ENCODE measurements at places on chromosomes 1 and 21.

GRCh38 chr1:202205523-202206190 is 12.1 kb downstream of the LGR6 start:
- no peak for DNase-seq

DNA sequence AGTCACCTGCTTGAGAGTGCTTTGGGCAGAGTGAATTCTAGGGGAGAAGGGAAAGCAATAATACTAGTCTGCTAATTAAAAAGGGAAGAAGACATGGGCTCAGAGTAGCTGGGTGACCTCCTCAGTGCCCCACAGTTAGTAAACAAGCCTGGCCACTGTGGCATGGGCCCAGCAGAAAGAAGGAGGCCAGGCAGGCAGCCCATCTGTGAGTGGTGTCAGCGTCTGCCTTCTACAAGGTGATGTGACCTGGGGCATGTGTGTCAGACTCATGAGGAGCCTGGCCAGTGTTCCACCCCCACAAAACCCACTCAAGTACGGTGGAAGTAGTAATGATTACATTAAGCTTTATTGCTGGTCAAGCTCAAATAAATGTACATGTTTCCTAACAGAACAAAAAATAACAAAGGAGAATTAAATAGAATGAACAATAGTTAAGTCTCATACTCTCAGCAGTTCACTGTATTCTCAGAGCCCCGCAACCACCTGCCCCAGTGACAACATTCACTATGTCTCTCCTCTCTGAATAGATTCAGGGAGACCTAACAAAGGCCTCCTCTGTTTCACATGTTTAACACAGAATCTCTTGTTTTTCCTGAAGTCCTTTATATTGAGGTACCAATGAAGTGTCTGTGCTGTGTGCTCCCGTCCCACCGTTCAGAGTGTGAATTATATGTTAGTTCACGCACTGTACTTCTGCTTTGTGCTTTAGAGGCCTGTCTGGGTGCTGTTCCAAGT is 32.5 kb downstream of the SLC22A15 start:
- no peak for DNase-seq

- no peak for DNase-seq
Observed at GRCh38 chr1:24111262-24111995, 506 bp downstream of the MYOM3 start.

DNA sequence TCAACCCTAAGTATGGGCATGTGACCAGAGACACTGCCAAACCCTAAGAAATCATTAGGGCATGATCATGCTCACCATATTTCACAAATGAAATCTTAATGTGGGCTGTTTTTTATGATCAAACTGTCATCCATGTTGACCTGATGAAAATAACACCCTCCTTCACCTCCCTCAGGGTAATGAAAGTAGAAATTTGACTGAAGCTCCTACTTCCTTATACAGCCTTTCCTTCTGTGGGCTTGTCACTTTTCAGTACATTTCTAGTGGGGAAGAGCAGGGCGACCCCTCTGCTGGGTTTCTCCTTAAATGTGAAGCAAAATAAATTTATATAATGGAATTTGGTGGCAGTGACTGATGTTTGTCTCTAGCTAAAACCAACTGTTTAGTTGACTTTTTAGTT is 25.9 kb downstream of the IVNS1ABP start:
- DNase-seq, result no peak

GRCh38 chr1:56095696-56096665 is 483.4 kb downstream of the PLPP3 start:
- DNase-seq, result no peak

DNA sequence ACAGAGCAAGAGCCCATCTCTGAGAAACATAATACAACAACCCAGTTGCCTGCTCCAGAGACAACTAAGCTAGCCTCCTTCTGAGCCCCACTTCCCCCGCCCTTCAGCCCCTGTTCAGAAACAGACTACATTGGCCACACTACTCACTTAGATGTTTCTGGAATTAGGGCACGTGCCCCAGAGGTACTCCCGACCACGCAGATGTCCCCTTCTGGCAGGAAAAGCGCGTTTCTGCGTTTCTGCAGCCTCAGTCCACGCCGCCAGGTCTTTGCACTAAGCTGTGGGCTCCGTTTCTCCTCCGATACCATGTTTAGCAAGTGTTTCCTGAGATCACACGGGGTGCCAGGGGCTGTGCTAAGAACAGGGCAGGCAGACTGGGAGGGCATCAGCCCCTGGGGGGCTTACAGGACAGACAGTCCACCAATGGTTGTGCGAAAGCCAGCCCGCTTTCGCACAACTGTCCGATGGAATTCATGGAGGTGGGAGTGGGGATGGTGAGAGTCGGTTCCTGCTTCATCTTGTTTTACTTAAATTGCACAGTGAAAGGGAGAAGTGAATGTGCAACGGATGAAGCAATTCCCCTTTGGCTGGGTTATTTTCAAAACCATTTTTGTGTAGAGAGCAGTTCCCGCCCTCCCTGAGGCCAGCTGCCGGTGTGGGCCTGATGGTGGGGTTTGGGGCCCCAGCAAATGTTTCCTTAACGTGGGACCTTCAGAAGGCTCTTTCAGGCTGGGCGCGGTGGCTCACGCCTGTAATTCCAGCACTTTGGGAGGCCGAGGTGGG is 2.7 kb downstream of the PIK3CD start:
- DNase-seq, result no peak

DNA sequence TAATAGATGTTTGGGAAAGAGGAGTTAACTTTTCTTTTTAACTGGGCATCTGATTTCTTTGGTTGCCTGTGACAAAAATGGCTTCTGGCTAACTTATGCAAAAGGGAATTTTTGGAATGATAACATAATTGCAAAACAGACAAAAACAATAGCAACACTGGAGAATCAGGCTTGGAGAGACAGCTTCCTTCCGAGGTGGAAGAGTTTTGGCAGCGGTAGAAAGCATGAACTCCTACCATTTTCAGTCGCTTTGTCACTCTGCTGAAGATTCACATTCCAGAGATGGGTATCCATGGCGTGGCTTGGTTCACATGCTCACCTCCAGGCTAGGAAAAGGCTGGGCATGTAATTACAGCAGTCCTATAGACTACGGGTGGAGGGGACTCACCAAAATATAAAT is 17.2 kb upstream of the FGGY start:
- no peak for DNase-seq

DNA sequence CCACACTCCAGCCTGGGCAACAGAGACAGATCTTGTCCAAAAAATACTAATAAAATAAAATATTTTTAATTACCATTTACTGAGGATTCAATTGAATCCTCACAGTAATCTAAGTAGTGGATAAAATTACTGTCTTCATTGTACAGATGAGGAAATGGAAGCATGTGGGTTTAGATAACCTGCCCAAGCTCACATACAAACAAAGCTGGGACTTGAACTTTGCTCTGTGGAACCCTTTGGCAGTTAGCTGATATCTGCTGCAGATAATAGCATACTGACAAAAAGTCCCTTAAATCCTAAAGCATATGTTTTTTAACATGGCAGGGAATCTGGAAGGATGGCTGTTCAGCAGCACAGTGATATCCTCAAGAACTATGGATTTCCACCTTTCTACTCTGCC is 130.9 kb upstream of the MROH9 start:
- DNase-seq, result no peak

DNA sequence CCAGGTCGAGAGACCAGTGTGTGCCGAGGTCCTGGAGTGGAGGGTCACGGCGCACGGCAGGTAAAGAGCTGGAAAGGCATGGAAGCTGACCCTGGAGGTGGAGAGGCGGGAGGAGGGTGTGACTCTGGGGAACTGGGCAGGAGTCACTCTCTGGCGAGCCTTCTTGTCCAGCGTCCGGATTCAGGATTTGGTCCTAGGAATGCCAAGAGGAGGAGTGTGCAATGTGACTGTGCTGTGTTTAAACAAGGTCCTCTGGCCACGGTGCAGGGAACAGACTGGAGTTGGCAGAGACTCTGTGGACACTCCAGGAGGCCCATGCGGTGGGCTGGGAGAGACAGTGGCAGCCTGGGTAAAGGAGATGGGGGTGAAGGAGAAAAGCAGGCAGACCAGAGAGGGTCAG is 64.2 kb upstream of the CASZ1 start:
- no peak for DNase-seq

- no peak for DNase-seq
Observed at GRCh38 chr1:24984800-24985522, 54.9 kb upstream of the RUNX3 start.

- DNase-seq, result no peak
Observed at GRCh38 chr1:9705337-9706093, 54.0 kb downstream of the PIK3CD start.

GRCh38 chr1:16126743-16127515 is 28.9 kb downstream of the EPHA2 start:
- DNase-seq, result no peak

DNA sequence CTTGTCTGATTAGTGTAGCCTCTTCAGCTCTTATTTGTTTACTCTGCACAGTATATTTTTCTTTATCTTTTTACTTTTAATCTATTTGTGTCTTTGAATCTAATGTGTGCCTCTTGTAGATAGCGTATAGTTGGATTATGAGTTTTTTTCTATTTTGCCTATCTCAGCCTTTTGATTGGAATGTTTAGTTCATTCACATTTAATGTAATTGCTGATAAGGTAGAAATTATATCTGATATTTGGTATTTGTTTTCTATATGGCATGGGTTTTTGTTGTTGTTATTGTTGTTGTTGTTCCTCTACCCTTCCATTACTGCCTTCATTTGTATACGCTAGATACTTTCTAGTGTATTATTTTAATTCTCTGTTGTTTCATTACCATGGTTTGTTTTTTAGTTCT is 131.7 kb upstream of the GRIK3 start:
- DNase-seq, result no peak

DNA sequence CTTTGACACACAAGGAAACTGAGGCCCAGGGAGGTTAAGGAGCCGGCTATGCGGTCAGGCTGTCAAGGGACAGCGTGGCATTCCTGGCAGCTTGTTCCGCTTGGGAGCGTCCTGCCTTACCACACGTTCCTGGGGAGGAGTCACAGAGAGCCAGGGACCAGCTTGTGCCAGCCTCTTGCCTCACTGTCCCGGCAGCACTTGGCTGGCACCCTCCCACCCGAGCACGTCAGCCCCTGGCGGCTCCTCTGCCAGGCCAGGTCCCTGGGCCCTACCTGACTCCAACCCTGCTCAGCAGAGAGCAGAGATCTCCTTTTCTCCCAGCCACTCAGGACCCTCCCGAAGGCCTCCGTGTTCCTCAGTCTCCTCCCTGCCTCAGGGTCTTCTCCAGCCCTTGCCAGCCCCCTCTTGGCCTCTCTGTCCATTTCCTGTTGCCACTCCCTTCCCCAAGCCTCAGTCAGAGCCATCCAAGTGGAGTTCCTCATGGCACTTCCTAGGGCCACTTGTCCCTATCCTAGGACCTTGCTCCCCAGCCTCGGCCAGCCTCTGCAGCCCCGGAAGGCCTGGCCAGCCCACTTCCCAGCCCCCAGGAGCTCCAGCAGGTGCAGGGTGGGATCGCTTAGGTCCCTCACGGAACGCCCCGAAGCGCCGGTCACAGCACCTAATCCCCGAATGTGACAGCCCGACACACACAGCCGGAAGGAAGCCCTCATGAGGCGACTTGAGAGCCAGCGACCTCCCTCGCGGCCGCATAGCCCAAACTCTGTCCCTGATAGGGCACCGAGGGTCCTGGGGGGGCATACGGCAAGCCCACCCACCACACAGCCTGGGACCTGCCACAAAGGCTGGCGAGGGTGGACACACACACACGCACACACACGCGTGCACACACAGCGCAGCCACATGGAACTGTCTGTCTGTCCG is 130.3 kb downstream of the CASZ1 start:
- no peak for DNase-seq

DNA sequence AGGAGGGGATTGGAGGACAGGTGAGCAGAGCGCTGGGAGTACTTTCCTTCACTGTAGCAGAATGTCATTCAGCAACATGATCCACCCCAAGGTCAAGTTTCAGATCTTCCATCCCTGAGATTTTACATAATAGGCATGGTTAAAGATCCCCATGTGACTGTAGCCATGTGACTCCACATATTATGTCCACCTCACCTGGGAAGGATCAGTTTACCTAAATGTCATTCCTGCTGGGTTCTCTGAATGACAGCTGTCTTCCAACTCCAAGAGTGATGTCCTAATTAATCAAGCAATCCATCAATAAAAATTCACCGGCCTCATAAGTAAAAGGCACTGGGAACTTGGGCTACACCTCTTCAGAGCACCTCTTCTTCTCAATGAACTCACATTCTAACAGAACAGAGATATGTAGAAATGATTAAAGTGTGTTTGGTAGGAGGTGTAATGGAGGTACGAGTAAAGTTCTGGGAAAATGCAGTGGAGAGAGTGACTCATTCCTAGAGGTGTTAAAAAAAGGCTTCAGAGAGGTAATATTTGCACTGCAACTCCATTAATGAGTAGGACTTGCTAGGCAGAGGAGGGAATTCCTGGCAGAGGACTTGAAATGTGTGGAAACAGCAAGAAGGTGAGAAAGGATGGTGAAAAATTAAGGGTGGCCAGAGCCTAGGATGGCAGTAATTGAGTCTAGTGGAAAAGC is 22.2 kb upstream of the MAPKAPK2 start:
- DNase-seq, result no peak

- no peak for DNase-seq
Observed at GRCh38 chr1:38699330-38700076, 160.1 kb downstream of the RRAGC start.

DNA sequence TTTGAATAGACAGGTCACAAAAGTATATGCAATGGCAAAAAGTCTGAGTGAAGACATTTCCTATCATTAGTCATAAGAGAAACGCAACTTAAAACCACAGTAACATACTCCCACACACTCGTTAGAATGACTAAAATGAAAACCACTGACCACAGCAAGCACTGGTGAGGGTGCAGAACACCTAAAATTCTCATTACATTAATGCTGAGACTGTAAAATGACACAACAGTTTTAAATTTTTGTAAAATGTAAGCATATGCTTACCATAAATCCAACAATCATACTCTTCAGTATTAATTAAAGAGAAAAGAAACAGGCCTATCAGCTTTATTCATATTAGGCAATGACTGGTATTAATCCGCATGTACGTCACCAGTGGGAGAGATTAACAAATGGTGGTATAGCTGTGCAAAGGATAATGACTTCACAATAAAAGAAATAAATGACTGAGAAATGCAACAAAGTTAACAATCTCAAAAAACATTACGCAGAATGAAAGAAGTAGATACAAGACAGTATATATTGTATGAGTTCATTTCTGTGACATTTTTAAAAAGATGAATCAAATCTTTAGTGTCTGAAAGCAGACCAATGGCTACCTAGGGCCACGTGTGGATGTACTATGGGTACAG is 253.5 kb downstream of the AKT3 start:
- DNase-seq, result no peak

DNA sequence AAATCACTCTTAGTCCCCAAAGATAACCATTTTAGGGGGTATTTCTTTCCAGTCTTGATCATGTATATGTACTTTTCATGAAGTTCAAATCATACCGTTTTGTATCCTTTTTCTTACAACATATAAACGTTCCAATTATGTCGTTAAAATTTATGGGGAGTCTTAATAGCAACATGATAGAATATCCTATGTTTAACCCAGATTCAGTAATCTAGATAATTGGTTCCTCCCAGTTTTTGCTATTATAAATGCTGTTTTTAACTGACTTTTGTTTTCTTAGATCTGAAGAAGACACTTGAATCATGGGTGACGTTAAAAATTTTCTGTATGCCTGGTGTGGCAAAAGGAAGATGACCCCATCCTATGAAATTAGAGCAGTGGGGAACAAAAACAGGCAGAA is 3.1 kb downstream of the DHX9 start:
- no peak for DNase-seq

- no peak for DNase-seq
Observed at GRCh38 chr1:70465911-70466310, 54.8 kb downstream of the CTH start.
